Stimulated activated CD8-positive, alpha-beta memory T cell treated with anti-CD3 and anti-CD28 coated beads, Interleukin-15, amount 100 ng/mL, for 1 hour (primary cell): ENCODE measurements at places on chromosomes 6 and 20.

DNA sequence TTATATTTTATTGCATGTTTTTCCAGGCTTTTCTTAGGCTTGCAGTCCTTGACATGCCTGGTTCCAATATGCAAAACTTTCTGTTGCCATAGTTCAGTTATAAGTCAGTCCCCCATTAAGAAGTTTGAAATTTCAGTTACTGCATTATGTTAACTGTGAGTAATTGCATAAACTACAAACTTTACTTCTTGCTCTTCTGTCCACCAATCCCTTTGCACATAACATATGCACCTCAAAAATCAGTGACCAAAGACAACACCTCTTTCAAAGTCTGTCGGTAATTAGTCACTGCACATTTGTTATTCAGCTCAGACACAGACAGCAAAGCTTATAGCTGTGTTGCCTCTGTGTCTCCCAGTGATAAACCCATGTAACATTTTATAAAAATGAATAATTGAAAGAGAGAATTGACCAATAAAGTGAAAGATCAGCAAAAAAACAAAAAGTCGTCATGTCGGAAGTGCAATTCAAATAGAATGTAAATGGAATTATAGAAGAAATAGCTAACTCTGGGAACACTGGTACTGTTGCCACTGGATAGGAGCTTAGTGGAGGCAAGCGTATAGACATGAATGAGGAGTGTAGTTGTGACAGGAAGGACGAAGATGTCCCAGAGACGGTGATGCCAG is 50.3 kb upstream of the BTBD3 start:
- no peak for DNase-seq

GRCh38 chr6:4861564-4861963 is 85.4 kb downstream of the CDYL start:
- DNase-seq = no peak

- DNase-seq = no peak
Measured at GRCh38 chr20:48538058-48538825, 289.6 kb downstream of the PREX1 start.

GRCh38 chr6:137323860-137324259 is 104.7 kb upstream of the IFNGR1 start:
- no peak for DNase-seq

- no peak for DNase-seq
Measured at GRCh38 chr6:53312355-53312754, 36.4 kb downstream of the ELOVL5 start.

DNA sequence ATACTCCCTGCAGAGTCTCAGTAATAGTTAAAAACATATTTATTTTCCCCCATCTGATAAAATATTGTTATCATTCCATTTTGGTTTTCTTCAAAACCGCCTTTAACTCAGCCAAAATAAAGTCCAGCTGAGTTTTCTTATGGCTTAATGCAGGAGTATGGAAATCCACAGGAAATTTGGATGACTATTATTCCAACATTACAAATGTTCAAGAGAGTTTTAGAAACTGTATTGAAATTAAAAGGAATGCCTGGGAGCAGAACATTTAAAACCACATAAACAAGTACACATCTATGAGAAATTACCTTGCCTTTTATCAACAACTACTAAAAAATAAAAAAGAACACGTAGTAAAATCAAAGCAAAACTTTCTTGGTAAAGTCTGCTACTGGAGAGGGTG is 45.7 kb downstream of the NCOA7 start:
- DNase-seq = no peak

- no peak for DNase-seq
Measured at GRCh38 chr6:14079433-14079832, 38.1 kb upstream of the CD83 start.
